ENCODE measurements at places on chromosomes 16 and 17.

DNA sequence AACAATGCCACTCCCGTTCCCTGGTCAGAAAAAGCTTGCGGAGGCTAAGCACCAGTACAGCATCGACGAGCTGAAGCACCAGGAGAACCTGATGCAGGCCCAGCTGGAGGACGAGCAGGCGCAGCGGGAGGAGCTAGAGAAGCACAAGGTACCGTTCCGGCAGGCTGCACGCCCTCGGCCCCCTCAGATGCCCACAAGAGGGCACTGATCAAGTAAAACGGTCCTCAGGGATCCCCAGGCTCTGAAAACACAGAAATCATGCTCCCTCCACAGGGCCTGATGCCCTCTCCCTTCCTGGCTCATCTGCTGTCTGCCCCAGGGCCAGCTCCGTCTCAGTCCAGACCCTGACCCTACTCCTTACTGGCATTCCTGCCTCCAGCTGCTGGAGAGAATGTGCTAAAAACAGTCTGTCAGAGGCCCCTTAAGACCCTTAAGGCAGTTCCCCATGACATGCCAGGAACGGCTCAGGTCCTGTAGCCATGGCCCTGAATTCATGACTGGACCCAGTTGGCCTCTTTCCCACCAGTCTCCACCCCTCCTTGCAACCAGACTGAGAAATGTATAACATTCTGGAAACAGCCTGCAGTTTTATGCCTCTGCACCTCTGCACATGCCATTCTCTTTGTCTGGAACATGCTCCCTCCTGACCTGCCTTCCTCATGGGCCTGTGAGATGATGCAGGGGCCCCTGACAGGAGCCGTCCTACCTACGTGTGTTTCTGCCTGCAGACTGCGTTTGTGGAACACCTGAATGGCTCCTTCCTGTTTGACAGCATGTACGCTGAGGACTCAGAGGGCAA lies 21.8 kb downstream of the DRC3 start:
- no peak for DNase-seq

DNA sequence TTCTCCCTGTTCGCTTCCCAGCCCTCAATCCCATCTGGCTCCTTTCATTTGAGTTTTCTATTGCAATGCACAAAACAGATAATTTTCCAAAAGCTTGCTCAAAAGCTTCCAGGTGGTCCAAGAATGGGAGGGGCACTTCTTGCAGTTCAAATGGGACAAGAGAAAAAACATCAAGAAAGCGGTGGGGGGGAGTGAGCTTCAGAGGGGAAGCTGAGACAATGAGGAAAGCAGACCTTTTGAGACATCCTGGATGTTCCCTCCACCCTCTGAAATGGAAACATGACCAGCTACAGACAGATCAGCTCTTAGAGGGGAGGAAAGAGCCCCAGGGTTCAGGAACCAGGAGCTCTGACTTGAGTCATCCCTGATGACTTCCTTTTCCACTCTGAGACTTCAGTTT lies 368.2 kb downstream of the SLC39A11 start:
- no peak for DNase-seq

DNA sequence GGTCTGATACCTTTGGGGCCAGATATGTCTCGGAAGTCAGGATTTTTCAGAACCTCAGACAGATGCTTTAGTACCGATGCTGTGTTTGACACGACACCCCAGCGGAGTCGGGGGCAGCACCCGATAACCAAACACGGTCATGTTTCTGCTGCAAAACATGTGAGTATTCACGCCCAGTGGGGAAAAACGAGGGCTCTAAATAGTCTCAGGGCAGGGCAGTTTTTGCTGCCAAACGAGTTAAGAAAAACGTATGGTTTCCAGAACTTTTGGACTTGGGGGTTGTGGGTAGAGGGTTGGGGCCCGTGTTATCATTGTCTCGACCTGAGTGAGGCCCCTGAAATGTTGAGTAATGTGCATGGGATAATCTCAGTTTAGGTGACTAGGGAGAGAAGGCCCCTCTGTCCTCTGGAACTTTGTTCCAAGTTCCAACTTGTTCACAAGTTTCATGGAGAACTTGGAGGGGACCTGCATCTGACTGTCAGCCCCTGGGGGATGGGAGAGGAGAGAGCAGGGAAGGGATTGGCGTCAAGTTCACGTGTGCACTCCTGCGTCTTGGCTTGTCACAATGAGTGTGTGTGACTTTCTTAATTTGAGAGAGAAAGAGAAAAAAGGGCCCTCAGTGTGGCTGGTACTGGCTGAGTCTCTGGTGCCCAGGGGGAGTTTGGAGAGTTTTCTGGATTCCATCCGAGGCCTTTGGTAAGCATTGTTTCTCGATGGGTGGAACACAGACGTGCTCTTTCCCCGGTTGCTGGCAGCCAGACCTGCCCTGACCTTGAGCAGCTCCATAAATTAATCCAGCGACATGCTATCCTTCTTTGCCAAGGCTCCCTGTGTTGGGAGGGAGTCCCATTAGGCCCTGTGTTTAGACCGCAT lies 83.9 kb upstream of the CIBAR2 start:
- DNase-seq = no peak

GRCh38 chr16:9909072-9909825 lies 273.0 kb downstream of the GRIN2A start:
- no peak for DNase-seq

- DNase-seq = no peak
These were observed 66.7 kb downstream of the SOX9 start for GRCh38 chr17:72187556-72187955.

DNA sequence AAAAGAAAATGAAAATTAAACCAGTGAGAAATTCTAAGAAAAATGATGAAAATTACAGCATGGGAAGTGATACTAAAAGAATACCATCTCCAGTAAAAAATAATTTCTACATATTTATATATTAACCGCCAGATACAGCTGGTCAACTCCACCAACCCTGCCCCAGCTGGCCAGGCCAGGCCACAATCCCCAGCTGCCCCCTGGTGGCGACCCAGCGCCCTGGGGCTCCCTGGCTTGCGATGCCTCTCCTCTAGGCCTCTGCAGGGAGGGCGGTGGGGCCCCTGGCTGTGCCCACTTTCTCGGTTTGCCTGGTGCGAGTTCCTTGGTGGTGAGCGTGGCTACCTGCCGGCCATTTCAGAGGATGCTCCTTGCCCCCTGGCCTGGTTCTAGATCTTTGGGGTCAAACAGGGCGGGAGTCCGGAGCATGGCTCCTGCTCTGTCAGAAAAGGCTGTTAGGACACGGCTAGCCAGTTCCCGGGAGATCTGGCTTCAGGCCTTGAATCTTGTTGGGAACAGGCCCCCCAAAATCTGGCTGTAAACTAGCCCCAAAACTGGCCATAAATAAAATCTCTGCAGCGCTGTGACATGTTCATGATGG lies 14.5 kb downstream of the GLIS2 start:
- DNase-seq = no peak

DNA sequence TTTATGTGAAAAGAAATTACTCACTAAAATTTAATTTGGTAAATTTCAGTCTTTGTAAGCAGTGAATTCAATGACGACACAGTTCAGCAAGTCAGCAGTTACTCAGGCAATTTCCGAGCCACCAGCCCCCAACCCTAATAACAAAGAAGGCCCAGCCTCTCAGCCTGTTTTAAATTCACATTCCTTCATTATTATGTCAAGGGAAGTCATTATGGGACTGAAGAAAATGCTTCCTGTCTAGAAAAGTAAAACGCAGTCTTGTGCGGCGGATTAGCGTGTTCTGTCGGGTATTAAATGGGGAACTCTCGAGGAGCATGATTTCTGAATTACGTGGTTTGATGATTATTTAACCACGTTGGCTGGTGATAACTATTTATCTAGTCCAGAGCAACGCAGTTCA lies 177.6 kb downstream of the AIPL1 start:
- no peak for DNase-seq

- no peak for DNase-seq
These were observed 127.3 kb downstream of the NLK start for GRCh38 chr17:28169621-28170349.
